CD8-positive, alpha-beta memory T cell (primary cell): ENCODE measurements at places on chromosomes 6 and 20.

DNA sequence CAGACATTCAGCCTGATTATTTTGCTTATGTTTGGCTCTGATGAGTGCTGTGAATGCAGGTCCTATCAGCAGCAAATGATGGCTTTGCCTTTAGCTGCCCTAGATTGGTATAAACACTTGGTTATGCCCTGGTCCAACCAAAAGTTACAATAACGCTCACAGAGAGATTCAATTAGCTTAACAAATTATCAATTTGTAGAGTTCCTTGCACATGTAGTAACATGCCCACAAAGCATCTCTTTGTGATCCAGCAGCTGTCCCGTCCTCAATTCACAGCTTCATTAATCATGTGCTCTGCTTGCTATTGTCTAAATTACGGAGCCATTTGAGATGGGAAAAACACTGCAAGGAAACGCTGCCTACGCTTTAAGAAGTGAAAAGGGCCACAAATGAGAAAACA lies 457.9 kb downstream of the HDGFL1 start:
- no peak for DNase-seq

- DNase-seq = no peak
These were observed 66.2 kb downstream of the GMDS start for GRCh38 chr6:2179241-2179640.

- DNase-seq = no peak
These were observed 19.0 kb downstream of the CTCFL start for GRCh38 chr20:57505979-57506378.

DNA sequence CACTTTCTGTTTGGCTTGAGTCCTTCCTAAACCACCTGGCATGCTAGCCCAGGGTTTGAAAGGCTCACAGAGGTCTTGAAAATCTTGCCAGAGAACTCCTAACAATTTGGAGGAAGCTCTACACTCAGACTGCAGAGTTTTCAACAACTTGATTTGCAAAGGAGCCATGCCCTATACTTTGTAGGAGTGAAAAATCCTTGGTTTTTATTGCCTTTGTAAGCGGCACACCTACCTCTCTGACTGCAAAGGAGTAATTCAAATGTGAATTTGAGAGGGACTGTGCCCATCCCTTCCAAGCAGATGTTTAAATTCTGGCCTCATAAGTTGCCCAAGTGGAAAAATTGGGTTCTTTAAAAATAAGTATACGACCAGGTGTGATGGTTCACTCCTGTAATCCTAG lies 41.5 kb downstream of the SLC2A12 start:
- no peak for DNase-seq

- no peak for DNase-seq
These were observed 105.0 kb downstream of the KLHL32 start for GRCh38 chr6:97029552-97029951.

- no peak for DNase-seq
These were observed 23.9 kb upstream of the NAA20 start for GRCh38 chr20:19992996-19993908.

DNA sequence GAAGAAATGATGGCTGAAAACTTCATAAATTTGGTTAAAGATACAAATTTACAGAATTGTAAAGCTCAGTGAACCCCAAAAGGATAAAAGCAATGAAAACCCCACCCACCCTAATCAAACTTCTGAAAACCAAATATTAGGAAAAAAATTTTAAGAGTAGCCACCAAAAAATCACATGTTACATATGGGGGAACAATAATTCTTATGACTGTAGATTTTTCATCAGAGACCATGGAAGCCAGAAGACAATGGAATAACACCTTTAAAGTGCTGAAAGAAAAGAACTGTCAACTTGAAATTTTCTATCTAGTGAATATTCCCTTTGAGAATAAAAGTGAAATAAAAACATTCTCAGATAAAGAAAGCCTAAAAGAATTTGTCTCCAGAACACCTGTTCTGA lies 24.4 kb downstream of the PROCR start:
- DNase-seq = no peak

- no peak for DNase-seq
These were observed 29.9 kb upstream of the SYNCRIP start for GRCh38 chr6:85672623-85673022.

- no peak for DNase-seq
These were observed 131.5 kb upstream of the KCNK16 start for GRCh38 chr6:39453956-39454524.

- no peak for DNase-seq
These were observed 154.5 kb downstream of the QRSL1 start for GRCh38 chr6:106783640-106784566.

- DNase-seq = no peak
These were observed 366.9 kb upstream of the BTBD3 start for GRCh38 chr20:11550657-11551338.

DNA sequence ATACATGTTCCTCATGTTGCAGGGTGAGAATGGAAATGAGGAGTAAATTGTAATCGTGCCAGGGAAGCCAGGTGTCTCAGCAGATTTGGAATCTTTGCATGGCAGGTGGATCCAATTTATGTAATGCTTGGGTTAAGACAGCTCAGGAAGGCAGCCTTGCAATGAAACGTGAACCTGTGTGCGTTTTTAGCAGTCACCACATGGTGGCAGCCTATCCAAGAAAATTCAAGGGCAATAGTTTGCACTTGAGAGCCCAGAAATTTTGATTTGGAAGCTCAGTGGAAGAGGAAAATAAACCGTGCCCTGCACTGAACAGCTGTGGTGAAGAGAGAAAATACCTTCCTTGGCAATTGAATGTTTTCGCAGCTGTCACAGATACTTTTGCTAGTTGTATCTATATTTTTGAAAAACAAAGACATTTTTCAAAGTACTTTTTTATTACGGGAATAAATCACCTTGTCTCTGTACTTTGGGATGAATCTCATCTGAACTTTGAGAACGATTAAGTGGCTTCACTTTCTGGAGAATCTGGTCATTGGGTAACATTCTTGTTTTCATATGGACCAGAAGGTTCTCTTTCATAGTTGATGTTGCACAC lies 26.5 kb downstream of the MTHFD1L start:
- DNase-seq = peak; percentile 36

DNA sequence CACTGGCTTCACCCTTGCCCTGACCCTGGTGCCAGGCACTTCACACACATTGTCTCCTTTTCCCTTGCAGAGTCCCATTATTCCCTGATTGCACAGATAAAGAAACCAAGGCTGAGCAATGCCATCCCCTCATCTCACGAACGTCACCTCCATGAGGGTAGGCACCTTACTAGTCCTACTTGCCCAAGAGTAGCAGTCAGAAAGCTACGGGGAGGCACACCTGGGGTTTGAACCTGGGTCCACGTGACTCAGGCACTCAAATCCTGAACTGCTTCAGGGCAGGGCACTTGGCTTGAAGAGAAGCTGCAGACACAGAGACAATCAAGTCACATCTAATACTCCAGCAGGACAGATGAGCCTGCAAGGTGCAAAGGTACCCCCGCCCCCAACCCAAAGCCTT lies 1.9 kb downstream of the BCAS1 start:
- DNase-seq = no peak

- no peak for DNase-seq
These were observed 7.2 kb downstream of the PEX3 start for GRCh38 chr6:143457563-143458359.

- DNase-seq = peak; percentile 56
These were observed 49.3 kb upstream of the MYL9 start for GRCh38 chr20:36491901-36492617.

DNA sequence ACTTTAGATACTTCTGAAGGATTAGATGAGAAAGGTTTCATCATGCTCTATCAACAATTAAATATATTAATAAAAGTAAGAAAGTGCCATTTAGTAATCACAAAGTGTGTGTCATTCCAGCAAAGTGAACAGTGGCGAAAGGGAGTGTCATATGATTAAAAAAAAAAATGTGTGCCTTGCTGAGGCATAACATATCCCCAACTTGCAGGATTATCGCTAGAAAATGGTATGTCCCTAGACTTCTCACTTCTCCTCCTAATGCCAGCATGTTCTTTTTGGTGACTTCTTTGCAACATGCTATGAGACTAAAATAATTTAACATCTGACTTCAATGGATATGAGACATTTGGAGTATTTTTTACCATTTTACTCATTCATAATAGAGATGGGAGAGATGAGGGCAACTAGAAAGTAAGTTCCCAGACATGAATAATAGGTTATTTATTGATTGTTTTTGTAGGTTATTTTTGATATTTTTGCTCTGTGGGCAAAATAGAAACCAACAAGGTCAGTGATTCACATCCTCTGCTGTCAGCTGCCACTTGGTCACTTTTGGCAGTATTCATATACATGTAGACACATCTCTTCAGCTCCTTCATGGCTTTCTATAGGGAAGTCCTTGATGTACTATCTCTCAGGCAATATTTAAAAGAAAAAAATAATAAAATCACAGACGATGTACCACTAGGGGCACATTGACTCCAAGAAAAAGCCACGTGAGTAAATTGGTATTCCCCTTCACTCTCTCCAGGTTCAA lies 370.1 kb downstream of the BMP2 start:
- no peak for DNase-seq

DNA sequence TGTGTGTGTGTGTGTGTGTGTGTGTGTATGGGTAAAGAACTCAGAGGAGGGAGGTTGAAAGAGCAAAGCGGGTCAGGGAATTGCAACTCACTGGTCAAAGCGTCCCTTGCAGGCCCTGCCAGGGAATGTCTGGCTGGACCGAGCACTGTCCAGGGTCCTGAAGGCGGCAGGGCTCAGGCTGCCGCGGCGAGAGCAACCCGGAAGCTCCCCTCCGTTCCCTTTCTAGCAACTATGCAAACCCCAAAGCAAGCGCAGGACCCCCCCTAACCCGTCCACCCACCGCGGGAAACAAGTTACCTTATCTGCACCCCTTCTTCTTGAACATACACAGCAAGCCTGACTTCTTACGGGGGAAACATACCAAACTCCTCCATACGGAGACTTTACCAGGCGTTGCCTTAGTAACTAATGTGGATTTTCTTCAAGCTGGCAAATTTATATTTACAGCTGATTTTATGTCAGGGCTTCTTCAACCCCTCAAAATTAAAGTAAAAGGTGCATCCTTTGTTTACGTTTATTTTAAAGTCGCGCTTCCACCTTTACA lies 538 bp upstream of the GRM1 start:
- no peak for DNase-seq

GRCh38 chr20:37841389-37841788 lies 61.5 kb upstream of the VSTM2L start:
- no peak for DNase-seq

GRCh38 chr6:170344631-170345576 lies 38.3 kb downstream of the FAM120B start:
- DNase-seq = no peak

- DNase-seq = no peak
These were observed 40.7 kb upstream of the TBX18 start for GRCh38 chr6:84805145-84805544.

DNA sequence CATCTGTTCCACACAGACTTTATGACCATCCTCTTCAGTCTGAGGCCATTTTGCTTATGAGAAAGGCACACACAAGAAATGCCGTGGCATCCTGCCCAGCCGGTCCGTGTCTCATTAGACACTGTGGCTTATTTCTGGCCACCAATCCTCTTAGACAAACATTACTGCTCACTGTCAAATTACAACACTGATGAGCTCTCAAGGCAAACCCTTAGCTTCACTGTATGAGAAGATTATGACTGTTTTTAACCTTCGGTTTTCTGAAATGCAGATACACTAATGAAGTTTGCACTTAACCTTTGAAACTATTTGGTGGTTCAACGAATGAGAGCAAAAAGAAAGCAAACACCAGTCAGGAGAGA lies 50.5 kb upstream of the DST start:
- DNase-seq = no peak

GRCh38 chr6:113629256-113629655 lies 227.9 kb upstream of the MARCKS start:
- DNase-seq = no peak

DNA sequence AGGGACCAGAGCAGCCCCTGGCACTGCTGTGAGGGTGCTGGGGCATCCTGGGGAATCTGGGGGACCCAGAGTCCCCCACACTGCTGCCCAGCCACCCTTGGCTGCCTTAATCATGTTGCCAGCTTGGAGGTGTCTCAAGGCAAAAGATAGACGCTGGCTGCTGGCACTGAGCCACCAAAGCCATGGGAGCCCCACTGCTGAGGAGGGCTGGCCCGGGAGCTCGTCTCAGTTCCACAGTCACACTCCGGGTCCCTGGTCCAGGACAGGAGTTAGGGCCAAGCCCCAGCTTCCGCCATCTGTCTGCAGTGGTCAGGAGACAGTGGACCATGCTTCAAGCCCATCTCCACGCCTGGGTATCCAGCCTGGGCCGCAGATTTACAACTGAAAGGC lies 41.0 kb upstream of the HMGA1 start:
- DNase-seq = no peak

DNA sequence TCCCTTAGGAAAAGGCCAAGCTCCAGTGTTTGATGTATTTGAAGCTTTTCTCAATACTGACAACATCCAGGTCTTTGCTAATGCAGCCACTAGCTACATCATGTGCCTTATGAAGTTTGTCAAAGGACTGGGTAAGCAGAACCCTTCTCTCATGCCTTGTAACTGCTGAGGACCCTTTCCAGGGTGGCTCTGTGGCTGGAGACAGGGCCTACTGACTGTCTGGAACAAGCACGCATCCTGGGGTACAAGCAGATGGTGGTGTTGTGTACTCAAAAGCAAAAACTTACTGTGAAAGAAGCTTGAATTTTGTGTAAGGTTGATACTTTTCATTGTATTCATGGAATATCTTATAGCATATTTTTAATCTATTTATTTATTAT lies 69.0 kb upstream of the SMIM28 start:
- no peak for DNase-seq

GRCh38 chr6:70834520-70834919 lies 122.3 kb downstream of the B3GAT2 start:
- DNase-seq = no peak

- DNase-seq = no peak
These were observed 2.5 kb downstream of the ZBTB46 start for GRCh38 chr20:63828545-63828944.

GRCh38 chr6:27836783-27837624 lies 75.2 kb downstream of the OR2B2 start:
- DNase-seq = peak; percentile 74

DNA sequence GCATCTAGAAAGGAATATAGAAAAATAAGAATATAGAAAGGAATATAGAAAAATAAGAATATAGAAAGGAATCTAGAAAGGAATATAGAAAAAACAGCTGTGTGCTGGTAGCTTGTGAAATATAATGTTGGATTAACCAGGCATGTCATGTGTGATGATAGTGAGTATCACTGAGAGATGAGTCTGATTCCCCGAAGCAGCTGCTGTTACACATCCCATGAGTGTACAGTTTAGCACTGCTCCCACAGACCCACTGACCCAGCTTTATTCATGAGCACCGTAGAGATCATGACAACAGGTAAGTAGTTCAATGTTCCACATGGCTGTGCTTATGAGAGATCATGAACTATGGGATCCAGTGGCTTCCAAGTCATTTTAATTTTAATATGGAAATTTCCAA lies 64.8 kb downstream of the SLC22A3 start:
- no peak for DNase-seq
